Activated T-helper 2 cell treated with anti-CD3 and anti-CD28 coated beads, Interferon-gamma antibody, Interleukin-2, Interleukin-4, amounts not matched to agents 10 μg/mL and 5 μg/mL and 100 μg/mL, durations not matched to agents 14 hours and 24 hours and 36 hours (primary cell): ENCODE measurements at places on chromosomes 7 and 10. TPM values are rescaled to one million over a fixed set of nuclear protein-coding genes. Genes with fewer than 3 reads are reported as not detected.

The LAMB1 gene
- 0.34 and 0.41 TPM in 2 replicates for total RNA-seq

The HOXA2 gene
- not detected in 2 replicates for total RNA-seq

GRCh38 chr7:74495112-74496086 is 41.7 kb downstream of the GTF2IRD1 start:
- DNase-seq: no peak

GRCh38 chr7:70539205-70539604 is 592.7 kb upstream of the GALNT17 start:
- no peak for DNase-seq

DNA sequence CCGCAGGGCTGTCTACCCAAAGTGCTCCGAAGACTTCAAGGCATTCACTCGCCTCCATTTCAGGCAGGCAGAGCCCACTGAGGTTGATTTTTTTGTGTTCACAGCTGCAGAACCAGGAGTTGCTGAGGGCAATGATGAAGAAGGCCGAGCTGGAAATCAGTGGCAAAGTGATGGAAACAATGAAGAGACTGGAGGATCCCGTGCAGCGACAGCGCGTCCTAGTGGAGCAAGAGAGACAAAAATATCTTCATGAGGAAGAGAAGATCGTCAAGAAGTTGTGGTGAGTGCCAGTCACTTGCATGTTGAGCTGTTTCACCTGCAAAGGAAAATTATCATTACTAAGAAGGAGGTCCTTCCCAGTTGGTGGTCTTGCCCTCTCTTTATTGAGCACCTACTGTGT is 210.5 kb downstream of the ARHGAP21 start:
- DNase-seq: no peak

- DNase-seq: no peak
These were observed 14.9 kb upstream of the LGI1 start for GRCh38 chr10:93742633-93743349.

DNA sequence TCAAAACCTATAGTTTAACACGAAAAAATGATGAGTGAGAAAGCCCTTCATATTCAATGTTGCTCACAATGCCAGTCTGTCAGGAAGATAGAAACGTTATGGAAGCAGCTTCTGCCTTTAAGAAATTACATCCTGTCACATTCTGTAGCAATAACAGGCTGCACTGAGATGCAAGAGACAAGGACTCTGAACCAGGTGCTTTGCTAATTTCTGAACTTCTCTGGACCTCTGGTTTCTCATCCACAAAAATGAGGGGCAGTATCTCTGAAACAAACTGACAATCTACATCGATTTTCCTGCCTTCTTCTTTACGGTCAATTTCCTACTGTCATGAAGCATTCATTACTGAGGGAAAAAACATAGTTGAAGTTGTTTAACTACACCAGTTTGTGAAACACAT is 234.0 kb downstream of the SNX13 start:
- no peak for DNase-seq
